ENCODE measurements at places on chromosomes 3 and 15.

DNA sequence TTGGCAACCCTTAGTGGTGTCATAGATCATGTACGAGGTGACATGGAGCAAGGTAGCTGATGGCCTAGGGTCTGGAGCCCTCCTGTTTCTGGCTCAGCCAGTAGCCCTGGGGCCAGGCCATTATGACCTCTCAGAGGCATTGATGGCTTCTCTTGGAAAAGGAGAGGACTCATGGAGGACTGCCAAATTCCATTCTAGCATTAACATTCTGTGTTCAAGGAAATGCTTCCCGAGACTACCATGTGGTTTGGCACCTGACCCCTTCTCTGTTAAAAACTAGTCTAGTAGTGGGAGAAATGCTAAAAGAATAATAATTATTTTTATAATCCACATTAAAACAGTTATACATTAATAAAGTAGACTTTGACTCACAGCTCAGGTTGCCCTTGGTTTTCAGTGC is 40.2 kb upstream of the ADAMTSL3 start:
- DNase-seq = no peak

GRCh38 chr3:168407381-168407780 is 311.7 kb upstream of the GOLIM4 start:
- no peak for DNase-seq

- DNase-seq = no peak
Measured at GRCh38 chr15:66997212-66997611, 68.2 kb upstream of the SMAD3 start.

DNA sequence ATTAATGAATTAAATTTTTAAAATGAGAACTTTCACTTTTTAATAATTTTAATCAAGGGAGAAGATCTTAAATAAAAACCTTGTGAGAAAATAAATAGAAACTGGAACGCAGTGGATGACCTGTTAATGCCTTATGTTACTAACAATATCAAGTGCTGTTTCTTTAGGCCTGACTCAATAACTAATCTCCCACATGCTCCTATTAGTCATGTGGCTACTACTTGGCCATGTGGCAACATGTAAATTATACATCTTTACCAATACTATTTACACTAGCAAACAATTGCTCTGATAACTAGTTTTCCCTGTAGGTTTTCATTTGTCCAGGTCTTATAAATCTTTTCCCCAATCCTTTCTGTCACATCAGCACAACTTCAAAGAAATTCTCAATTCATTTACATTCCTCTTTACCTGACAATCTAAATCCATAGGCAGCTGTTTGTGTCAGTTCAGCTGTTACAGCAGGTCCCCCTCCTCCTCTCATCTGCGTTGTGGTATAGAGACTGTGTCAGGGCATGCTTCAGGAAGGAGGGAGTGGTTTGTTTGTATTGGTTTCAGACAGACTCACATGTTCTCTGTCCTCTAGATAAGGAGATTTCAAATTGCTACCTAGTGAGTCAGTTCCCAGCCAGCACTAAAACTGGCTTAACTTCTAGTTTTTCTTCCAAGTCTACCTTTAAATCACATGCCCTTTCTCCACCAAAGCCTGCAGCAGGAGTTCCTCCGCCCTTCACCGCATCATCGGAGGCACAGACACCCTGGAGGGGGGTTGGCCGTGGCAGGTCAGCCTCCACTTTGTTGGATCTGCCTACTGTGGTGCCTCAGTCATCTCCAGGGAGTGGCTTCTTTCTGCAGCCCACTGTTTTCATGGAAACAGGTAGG is 11.3 kb upstream of the C3orf52 start:
- no peak for DNase-seq

DNA sequence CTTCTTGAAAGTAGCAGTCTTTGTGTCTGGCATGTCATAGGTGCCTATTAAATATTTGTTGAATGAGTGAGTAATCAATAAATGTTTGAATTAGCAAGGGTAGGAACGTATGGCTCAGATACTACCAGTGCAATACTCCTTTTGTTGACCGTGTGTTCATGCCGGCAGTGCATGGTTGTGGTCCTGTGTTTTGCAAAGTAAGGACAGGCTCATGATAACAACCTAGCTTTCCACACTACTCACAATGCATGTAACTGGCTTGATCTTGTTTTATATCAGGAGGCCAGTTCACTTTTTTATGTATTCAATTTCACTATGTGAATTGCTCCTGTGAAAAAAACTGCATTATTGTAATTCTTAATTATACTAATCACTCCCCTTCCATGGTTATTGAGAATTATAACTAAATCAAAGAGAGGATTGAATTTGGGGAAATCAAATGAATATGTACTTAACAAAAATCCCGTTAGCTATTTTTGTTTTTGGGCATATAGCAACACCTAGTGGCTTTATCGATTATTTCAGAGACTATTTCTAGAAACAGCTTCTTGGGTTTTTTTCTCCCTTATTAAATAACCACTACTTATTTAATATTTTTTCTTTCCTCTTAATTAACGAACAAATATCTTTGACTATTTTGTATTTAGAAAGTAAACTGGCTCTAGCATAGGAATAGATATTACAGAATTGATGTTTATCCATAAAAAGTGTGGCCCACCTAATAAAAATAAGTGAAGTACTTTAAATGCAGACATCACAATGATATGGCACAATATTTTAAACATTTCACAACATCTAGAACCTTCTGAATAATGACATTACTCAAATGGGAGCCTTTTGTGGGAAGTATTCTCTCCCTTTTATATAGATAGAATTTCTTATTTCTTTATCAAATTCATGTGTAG is 218.5 kb downstream of the BBX start:
- no peak for DNase-seq

DNA sequence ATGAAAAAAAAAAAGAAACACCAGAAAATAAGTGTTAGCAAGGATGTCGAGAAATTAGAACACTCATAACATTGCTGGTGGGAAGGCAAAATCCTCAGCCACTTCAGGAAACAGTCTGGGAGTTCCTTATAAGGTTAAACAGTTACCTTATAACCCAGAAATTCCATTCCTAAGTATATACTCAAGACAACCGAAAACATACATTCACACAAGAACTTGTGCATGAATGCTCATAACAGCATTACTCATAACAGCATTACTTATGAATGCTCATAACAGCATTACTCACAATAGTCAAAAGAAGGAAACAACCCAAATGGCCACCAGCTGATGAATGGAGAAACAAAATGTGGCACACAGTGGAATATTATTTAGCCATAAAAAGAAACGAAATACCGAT is 34.8 kb upstream of the DCP1A start:
- DNase-seq = no peak

DNA sequence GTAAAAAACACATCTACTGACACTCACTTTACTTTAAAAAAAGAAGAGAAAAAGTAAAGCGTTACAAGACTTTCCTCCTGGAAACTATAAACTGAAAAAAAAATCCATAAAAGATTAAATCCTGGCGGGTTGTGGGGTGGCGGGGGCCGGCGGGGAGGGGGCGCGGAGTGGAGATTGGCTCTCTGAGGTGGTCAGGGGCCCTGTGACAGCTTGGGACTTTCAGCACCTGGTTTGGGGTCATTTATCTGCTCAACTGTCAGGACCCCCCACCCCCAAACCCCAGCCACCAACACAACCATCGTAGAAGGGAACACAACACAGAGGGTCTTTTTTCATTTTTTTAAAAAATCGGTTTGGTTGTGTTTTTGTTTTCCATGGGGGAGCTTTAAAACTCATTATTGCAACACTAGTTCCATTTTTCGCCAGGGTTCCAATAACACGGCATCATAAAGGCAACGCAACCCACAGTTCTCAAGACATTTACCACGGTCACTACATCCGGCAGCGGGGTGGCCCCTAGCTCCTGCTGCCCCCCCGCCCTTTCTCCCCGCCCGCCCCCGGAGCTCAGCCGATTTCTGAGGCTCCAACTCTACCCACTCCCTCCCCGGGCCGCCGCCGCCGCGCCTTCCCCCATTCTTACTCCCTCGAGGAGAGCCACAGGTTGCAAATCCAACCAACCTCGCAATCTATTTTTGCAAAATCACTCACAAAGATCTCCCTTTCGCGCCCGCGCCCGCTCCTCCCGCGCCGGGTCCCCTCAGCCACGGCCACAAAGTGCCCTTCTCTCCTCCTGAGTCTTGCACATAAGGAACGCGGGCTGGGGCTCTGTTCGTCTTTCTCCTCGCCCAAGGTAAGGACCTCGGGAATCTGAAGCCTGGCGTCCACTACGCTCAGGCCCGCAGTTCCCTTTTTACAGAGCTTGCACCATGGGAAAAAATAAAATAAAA is 1.8 kb downstream of the BCL6 start:
- peak; percentile 73 for DNase-seq

DNA sequence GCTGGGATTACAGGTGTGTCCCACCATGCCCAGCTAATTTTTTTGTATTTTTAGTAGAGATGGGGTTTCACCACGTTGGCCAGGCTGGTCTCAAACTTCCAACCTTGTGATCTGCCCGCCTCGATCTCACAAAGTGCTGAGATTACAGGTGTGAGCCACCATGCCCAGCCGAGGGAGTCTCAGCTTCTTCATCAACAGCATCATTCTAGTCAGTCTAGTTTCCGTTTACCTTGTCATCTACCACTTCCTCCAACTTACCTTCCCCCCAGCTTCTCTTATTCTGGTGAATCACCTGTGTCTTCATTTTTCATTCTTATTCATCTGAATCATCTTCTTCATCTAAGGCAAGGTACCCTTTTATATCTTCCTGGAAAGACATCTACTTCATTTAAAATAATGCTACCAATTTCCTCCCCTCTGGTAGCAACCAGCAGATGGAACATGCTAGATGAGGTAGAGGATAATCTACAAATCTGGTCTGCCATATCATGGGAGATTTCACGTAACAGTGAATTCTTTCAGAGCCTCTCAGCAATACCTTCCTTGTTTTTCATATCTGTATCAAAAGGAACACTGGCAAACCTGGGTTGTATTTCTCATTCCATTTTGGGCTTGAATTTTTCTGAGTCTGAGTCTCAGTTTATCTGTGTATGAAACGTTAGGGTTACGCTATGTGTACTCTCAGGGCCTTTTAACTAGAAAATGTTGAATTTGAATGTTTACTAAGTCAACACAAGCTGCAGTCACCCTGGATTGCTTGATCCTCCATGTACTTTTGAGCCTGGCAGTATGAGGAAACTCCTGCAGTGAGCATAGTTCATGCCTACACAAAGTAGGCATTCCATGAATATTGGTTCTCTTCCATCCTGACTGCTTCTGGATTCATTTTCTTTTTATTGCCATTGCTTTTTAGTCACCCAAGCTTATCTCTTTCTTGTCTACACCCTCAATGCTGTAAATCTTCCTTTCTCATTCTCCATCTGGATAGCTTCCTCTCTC is 16.8 kb downstream of the LPP start:
- DNase-seq = no peak

DNA sequence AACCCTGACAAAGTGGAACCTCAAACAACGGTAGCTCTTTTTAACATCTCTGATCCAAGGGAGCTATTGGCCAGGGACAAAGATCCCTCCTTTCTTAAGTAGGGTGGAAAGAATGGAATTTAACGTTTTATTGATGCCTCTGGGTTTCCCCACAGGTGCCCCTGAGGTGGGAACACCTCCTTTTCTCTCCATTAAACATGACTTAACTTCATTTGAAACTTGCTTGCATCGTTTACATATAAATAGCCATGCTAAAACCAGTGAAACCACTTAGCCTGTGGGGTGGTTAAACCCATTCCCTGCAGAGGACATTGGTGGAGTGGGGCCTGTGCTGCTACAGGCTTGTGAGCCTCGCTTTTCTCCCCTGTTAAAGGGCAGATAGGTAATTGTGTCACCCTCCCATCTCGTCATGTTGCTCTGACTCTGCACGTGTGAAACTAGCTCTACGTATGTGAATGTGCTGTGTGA is 9.7 kb downstream of the CGNL1 start:
- DNase-seq = no peak

- no peak for DNase-seq
Measured at GRCh38 chr3:88611826-88612326, 462.1 kb downstream of the C3orf38 start.

DNA sequence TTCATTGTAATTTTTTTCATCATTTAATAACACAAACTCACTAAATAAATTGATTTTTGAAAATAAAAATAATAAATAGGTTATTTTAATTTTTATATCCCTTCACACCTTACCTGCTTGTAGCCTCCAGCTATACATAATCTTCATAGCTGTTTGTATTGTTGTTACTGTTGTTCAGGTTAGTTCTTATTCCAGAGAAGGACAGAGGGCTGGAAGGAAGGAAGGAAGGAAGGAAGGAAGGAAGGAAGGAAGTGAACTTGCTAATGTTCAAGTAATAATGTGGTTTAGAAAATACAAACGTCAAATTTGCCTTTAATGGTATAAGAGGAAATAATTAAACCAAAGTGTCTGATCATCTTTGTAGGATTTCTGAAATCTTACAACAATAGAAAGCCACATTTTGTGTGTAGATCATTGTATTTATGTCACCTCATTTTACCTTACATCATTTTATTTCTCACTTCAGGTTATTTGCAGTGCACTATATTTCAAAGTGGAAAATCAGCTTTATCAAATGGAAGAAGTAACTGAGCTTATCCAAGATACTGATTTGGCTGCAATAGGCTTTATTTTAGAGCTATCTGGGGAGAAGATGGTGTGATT is 660.0 kb upstream of the CCDC54 start:
- DNase-seq = no peak

- no peak for DNase-seq
Measured at GRCh38 chr15:69074843-69075224, 60.3 kb downstream of the NOX5 start.

DNA sequence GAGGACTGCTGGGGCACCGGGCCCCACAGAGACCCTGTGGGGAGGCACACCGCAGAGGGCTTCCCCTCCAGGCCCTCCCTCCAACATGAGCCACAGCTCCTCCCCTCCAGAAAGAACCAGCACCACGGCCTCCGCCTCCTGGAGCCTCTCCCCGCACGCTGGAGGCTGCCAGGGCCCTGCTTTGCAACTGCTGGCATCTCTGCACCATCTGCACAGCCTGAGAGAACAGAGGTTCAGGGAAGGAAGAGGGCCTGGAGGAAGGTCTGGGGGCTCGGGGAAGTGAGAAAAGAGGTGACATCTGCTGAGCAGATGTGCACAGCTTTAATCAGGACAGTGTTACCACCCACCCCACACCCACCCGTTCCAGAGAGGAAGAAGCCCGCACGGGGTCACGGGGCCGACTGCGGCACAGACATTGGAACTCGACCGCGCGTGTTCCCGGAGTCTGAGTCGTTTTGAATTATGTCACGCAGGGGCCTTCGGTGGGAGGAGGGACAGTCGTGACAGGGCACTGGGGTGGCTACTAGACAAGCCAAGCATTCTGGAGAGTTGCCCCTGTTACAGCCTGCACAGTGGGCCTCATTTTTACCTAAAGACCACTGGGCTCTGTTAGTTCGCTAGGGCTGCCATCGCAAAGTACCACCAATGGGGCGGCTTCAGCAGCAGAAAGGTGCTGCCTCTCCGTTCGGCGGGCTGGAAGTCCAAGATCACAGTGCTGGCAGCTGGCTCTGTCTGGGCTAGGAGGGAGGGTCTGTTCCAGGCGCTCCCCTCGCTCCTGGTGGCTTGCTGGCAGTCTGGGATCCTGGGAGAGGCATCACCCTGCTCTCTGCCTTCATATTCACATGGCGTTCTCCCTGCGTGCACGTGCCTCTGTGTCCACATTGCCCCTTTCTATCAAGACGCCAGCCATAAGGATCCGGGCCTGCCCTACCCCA is 194.8 kb downstream of the XXYLT1 start:
- DNase-seq = peak; percentile 14

- no peak for DNase-seq
Measured at GRCh38 chr3:98739266-98739665, 23.9 kb upstream of the ST3GAL6 start.
